ENCODE measurements at places on chromosomes 16 and 17.

- no peak for DNase-seq
These were observed 5.6 kb downstream of the FMNL1 start for GRCh38 chr17:45227101-45227925.

- DNase-seq = no peak
These were observed 15.7 kb downstream of the UNC119 start for GRCh38 chr17:28536532-28537218.

DNA sequence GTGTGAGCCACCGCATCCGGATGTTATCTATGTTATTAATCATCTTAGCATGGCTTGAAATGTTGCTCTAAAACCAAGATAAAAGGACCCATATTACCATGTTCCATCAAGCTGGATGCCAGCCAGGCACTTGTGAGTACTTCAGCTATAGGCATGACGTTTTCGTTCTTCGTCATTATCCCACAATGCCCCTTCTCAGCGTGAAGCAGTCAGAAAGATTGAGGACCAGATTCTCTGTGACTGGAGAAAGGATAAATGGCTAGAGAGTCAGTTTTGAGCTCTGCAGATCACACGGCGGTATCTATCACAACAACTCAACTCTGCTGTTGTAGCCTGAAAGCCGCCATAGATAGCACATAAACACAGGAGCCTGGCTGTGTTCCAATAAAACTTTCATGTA is 29.8 kb upstream of the LCMT1 start:
- no peak for DNase-seq

- no peak for DNase-seq
These were observed 2.9 kb upstream of the WIPI1 start for GRCh38 chr17:68460146-68460545.

- DNase-seq = no peak
These were observed 28.5 kb upstream of the SLC7A5 start for GRCh38 chr16:87897521-87898505.

DNA sequence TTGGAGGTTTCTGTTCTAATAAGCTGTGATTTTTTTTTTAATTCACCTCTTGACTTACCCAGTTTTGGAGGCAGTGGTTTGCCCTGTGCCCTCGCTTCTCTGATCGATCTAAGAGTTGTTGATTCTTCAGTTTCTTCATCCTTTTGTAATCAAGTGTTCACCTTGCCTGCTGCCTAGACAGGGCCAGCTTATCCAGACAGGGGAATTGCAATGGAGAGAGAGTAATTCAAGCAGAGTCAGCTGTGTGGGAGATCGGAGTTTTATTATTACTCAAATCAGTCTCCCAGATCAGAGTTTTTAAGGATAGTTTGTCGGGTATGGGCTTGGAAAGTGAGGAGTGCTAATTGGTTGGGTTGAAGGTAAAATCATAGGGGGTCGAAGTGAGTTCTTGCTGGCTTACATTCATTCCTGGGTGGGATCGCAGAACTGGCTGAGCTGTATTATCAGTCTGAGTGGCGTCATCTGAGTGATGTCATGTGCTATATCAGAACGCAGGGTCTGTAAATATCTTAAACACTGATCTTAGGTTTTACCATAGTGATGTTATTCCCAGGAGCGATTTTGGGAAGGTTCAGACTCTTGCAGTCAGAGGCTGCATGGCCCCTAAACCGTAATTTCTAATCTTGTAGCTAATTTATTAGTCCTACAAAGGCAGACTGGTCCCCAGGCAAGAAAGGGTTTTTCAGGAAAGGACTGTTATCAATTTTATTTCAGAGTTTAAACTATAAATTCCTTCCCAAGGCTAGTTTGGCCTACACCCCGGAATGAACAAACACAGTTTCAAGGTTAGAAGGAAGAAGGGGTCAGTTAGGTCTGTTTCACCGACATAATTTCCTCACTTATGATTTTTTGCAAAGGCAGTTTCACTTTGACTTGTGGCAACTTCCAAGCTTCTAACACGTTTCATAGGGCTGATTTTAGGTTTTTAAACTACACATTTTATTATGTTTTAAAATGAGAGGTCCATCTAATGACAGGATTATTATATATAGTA is 21.5 kb upstream of the KCNJ16 start:
- DNase-seq = no peak

DNA sequence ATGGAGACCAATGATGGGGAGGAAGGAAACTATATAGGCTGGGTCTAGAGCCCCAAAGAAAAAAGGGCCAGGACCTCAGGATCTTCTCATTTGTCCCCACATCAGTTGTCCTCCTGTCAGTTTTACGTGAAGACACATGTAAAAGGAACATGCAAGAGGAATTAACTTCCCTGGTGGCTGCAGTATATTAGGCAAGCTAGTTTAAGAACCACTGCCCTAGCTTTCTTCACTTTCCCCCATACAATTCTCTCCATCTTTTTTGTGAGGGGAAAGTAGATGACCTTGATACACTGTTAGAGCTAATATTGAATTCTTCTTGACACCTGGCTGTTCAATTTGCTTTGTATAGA is 2.3 kb downstream of the MAP3K3 start:
- DNase-seq = no peak

DNA sequence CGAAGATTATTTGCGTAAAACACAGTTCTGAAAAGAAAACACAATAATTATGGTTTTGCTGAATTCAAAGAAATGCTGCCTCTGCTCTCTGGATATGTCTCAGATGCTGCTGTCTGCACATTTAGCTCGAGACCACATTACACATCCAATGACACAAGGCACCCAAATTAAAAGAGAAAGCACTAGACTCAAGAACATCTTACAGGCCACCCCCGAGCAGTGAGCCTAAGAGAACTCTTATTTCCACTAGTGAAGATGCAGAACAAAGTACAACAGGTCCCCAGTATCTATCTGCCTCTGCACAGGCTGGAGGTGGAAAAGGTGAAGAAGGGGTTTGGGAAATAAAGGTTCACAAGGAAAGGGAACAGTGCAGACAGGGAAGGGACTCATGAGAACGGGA is 33.5 kb downstream of the GRB2 start:
- DNase-seq = peak; percentile 36
